ENCODE measurements at places on chromosomes 3 and 15.

- no peak for DNase-seq
- no peaks in the 10 kb centered on the region for H3K36me3 ChIP-seq
- H3K4me3 ChIP-seq = no peak overlapping the region
- H3K4me1 ChIP-seq = no peaks in the 10 kb centered on the region
- H3K27ac ChIP-seq = no peak overlapping the region
- H3K27me3 ChIP-seq = no peaks in the 10 kb centered on the region
These were observed 1.9 kb downstream of the FGF7 start for GRCh38 chr15:49424954-49425353.

DNA sequence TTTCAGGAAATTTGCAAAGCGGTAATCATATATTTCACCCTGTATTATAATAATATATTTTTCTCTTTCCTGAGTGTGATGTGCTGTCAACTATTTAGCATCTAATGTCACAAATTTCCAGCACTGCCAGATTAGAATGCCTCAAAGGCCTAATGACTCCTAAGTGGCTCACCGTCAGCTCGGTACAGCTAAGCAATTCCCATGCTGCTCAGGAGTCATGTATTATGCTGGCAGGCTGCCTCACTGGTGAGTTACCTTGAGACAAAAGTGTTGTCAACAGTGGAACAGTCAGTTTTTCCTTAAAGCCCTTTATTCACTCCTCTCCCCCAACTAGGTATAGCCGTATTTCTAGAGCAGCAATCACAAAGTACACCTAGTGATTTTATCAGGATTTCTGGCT is 83.6 kb downstream of the NSUN3 start:
- DNase-seq = no peak
- no peak overlapping the region for H3K27ac ChIP-seq
- no peaks in the 10 kb centered on the region for H3K36me3 ChIP-seq
- H3K4me3 ChIP-seq = no peak overlapping the region

- DNase-seq = no peak
- no peak overlapping the region for H3K27ac ChIP-seq
- H3K4me3 ChIP-seq = no peak overlapping the region
These were observed 138.4 kb downstream of the LEKR1 start for GRCh38 chr3:156964577-156964976.

DNA sequence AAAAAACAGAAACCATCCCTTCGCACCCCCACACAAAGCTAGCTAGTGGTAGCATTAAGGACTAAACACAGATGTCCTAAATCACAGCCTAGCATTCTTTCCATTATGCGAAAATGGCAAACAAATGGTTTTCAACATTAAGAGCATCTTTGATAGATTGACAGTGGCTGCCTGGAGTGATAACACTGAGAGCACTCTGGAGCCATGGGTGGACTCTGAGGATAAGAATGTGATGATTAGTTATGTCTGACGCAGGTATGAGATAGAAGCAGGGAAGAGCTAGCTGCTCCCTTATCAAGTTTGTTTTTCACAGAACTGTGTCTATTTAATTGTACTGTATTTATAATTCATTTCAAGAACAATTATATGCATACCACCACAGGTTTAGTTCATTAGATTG is 142.9 kb downstream of the PDZRN3 start:
- no peaks in the 10 kb centered on the region for H3K27me3 ChIP-seq
- no peak overlapping the region for H3K4me3 ChIP-seq
- no peaks in the 10 kb centered on the region for H3K36me3 ChIP-seq
- H3K27ac ChIP-seq = no peak overlapping the region
- DNase-seq = no peak

DNA sequence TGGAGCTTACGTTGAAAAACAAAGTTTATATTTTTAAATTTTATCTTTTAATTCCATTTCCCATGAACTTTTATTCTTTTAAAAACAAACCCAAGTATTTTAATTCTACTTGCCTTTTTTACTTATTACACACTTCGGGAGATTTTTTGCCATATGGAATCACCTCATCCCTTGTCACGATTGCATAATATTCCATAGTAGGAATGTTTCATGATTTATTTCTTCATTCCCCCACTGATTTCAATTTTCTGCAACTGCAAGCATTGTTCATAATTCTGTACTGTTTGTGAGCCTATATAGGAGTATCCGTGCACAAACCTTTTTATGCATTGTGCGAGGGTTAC is 574 bp upstream of the SLC25A36 start:
- H3K4me1 ChIP-seq = peaks cover 11% of the 10 kb centered on the region
- H3K36me3 ChIP-seq = no peaks in the 10 kb centered on the region
- peak overlapping the region; percentile 95 for H3K27ac ChIP-seq
- no peak overlapping the region for H3K4me3 ChIP-seq

DNA sequence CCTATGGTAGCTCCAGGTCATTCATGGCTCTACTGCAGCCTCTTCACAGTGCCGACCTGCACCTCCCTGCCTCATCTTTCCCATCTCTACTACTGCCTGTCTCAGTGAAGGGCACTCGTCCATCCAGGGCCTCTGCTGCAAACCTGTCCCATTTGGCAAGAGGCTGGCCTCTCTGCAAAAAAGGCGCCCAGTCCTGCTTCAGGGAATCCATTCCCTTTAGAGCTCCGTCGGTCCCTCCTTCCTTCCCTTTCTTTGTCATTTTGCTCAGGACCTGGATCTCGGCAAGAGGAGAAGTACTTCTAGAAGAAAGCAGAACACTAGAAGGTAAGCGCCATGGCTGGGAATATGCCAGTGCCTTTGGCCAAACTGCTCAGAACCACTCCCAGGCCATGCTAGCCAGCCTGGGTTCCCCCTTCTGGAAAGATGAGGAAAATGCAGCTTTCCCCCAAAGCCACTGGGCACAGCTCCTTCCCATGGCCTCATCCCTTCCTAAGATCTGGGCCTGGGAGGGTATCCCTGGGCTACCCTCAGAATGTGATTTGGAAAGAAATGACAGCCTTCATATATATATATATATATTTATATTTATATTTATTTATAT is 6.4 kb upstream of the ISL2 start:
- no peak for DNase-seq
- H3K27ac ChIP-seq = no peak overlapping the region
- H3K36me3 ChIP-seq = no peaks in the 10 kb centered on the region
- no peak overlapping the region for H3K4me3 ChIP-seq
- peaks cover 28% of the 10 kb centered on the region for H3K27me3 ChIP-seq
